ENCODE measurements at places on chromosomes 7 and 10. TPM values are rescaled to one million over a fixed set of nuclear protein-coding genes. Genes with fewer than 3 reads are reported as not detected.

BAG3 gene
- 299 TPM for total RNA-seq

CPN1 gene
- total RNA-seq, result 0.20 TPM

PPP1R3C gene
- total RNA-seq, result 16.0 TPM

GPR15LG gene
- not detected for total RNA-seq

AGBL3 gene
- 0.55 TPM for total RNA-seq

CLDN4 gene
- 5.8 TPM for total RNA-seq

Data from A549 treated with GW870086 at 1 μM for 4 hours (cell line).